CD8-positive, alpha-beta memory T cell (primary cell): ENCODE measurements at places on chromosomes 6 and 20. TPM values are rescaled to one million over a fixed set of nuclear protein-coding genes. Genes with fewer than 3 reads are reported as not detected.

GRCh38 chr6:128532827-128533226 lies 12.4 kb upstream of the PTPRK start:
- H3K27me3 ChIP-seq: peaks cover 1% of the 10 kb centered on the region
- no peak overlapping the region for H3K27ac ChIP-seq
- H3K4me3 ChIP-seq: no peak overlapping the region
- H3K36me3 ChIP-seq: no peaks in the 10 kb centered on the region
- no peaks in the 10 kb centered on the region for H3K4me1 ChIP-seq

DNA sequence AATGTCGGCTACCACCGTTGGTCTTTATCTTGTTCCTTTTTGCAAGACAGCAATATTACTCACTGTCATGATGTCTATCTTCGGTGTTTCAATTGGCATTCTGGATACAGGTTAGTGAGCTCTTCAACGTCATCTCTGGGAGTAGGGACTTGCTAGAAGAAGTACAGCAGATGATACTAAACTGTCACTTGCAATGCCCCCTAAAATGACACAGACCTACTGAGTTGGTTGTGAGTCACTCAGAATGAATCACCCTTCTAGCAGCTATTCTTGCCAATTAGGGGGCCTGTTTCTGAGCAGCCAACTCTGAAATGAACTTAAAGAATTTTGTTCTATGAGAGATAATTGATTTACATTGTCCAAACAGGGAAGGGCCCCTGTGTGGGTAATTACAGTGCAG lies 176.5 kb downstream of the SLC16A10 start:
- H3K36me3 ChIP-seq: peaks cover 12% of the 10 kb centered on the region
- H3K4me3 ChIP-seq: no peak overlapping the region
- DNase-seq: no peak
- H3K27ac ChIP-seq: no peak overlapping the region
- H3K4me1 ChIP-seq: peaks cover 23% of the 10 kb centered on the region

DNA sequence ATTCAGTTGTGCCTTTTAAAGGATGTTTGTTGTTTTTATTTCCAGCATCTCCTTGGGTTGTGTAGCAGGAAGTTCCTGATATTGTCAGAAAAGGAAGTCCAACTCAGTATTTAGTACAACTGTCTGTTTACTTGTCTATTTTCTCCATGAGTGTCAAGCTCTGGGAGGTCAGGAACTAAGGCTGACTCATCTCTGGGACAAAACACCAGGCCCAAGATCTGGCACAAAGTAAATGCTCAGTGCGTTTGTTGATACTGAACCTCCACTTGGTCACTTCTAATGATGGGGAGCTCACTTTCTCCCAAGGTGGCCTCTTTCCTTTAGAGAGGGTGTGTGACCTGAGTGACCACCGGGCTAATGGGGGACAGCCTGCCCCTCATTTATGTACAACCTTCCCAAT lies 12.6 kb upstream of the PIGU start:
- no peaks in the 10 kb centered on the region for H3K36me3 ChIP-seq
- H3K4me1 ChIP-seq: no peaks in the 10 kb centered on the region
- no peak overlapping the region for H3K27ac ChIP-seq
- H3K27me3 ChIP-seq: no peaks in the 10 kb centered on the region
- DNase-seq: no peak

DNA sequence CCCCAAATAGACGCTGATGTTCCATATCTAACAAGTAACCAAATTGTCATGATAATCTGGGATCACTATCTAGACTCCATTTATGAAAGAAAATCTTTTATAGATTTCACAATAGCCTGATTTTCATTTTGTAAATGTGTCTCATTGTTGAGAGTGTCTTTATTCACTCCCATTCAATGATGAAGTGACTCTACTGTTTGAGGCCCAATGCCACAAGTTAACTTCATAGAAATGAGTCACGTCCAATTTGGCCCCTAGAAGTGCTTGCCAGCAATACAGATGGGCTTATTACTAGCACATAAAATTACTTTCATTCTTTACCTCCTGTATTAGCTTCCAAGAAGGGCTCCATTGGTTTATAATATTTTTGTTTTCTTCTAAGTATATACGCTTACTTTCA lies 6.3 kb downstream of the IPCEF1 start:
- H3K27ac ChIP-seq: no peak overlapping the region
- no peaks in the 10 kb centered on the region for H3K4me1 ChIP-seq
- H3K36me3 ChIP-seq: no peaks in the 10 kb centered on the region
- no peak for DNase-seq
- no peak overlapping the region for H3K4me3 ChIP-seq

DNA sequence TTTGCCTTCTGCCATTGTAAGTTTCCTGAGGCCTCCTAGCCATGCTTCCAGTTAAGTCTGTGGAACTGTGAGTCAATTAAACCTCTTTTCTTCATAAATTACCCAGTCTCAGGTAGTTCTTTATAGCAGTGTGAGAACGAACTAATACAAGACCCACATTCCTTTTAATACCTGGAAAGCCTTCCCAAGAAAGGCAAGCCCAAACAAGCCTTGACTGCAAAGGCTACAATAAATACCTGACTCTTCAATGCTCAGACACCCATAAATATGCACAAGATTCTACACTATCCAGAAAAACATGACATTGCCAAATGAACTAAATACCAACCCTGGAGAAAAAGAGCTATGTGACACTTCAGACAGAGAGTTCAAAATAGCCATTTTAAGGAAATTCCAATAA lies 338.8 kb downstream of the HAO1 start:
- no peak overlapping the region for H3K27ac ChIP-seq
- H3K36me3 ChIP-seq: no peaks in the 10 kb centered on the region
- no peaks in the 10 kb centered on the region for H3K27me3 ChIP-seq

DNA sequence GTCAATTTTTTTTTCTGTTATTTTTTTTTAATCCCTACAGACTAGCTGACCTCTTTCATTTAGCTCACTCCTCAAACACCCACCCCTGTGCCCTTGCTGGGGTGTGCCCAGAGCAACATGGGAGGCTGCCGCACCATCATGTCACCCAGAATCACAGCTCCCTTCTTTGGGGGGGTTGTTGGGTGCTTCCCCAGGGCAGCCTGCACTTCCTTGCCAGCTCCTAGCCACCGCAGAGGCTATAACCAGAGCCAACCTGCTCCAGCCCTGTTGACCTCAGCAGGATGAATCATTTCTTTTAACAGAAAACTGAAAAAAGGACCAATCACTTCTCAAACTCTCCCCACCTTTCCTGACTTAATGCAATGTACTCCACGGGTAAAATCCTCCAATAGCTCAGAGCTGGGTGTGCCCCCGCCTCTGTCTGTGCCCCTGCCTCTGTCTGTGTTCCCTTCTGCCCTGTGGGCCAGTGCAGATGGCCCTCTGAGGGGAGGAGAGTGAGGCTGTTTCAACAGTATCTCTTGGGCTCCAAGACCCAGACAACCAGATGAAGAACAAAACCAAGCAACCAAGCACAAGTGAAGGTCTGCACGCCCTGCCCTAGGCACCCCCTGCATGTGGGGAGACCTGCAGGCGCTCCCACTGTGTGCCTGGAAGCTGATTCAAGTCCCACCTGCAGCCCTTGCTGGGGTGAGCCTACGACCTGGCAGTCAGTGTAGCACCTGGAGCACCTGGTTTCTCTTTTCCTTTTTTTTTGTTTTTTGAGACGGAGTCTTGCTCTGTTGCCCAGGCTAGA lies 67.7 kb downstream of the PYGB start:
- H3K27ac ChIP-seq: no peak overlapping the region
- no peak for DNase-seq
- no peaks in the 10 kb centered on the region for H3K27me3 ChIP-seq
- no peaks in the 10 kb centered on the region for H3K36me3 ChIP-seq

GRCh38 chr6:155061381-155061780 lies 66.3 kb downstream of the TIAM2 start:
- H3K27ac ChIP-seq: no peak overlapping the region
- no peaks in the 10 kb centered on the region for H3K36me3 ChIP-seq
- H3K27me3 ChIP-seq: no peaks in the 10 kb centered on the region
- H3K4me3 ChIP-seq: no peak overlapping the region

DNA sequence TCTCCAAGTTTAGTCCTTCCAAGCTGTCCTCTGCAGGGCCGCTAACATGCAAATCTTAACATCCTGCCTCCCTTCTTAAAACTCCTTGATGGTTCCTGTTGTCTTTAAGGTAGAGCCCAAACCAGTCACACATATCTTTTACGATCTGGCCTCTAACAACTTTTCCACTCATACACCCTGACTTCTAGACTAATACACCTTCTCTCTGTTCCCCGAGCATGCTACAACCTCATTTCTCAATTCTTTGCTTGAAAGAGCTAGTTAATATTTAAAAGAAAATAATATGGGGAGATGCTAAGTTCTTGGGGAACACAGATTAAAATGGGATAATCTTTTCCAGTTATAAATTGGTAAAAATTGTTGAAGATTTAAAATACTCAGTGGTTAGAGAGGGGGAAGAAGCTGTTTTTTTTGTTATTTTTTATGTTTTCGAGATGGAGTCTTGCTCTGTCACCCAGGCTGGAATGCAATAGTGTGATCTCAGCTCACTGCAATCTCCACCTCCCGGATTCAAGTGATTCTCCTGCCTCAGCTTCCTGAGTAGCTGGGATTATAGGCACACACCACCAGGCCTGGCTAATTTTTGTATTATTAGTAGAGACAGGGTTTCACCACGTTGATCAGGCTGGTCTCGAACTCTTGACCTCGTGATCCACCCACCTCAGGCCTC lies 250.7 kb downstream of the MAFB start:
- no peak overlapping the region for H3K4me3 ChIP-seq
- no peaks in the 10 kb centered on the region for H3K4me1 ChIP-seq
- no peak for DNase-seq
- no peaks in the 10 kb centered on the region for H3K36me3 ChIP-seq
- H3K27me3 ChIP-seq: no peaks in the 10 kb centered on the region

GRCh38 chr20:34437330-34437986 lies 74.4 kb downstream of the ITCH start:
- H3K4me1 ChIP-seq: no peaks in the 10 kb centered on the region
- H3K27ac ChIP-seq: no peak overlapping the region
- H3K4me3 ChIP-seq: no peak overlapping the region
- peaks cover 29% of the 10 kb centered on the region for H3K36me3 ChIP-seq

- no peaks in the 10 kb centered on the region for H3K27me3 ChIP-seq
- no peak within 1 kb of the TSS for H3K27ac ChIP-seq
- DNase-seq: no peak
- no peaks in the 10 kb centered on the region for H3K4me1 ChIP-seq
Observed at GRCh38 chr6:116511424-116512110, at the start of gene CALHM5. TSS of gene CALHM5 (plus strand) at chr6:116511639. CDS start at chr6:116511697, 58 bp downstream.

RBM24 gene
- not detected for total RNA-seq

WFDC10B gene
- total RNA-seq: not detected

HLA-E gene
- 502 TPM for total RNA-seq

EYS gene
- total RNA-seq: not detected

SLC16A10 gene
- total RNA-seq: 3.5 TPM

MAP7 gene
- total RNA-seq: 0.51 TPM

RBPJL gene
- not detected for total RNA-seq

SIRPB2 gene
- not detected for total RNA-seq

MEP1A gene
- not detected for total RNA-seq

KLC4 gene
- 12.3 TPM for total RNA-seq

TLDC2 gene
- not detected for total RNA-seq
